ENCODE measurements at places on chromosomes 7 and 10.

- DNase-seq: no peak
These were observed 211.2 kb downstream of the FAM107B start for GRCh38 chr10:14563359-14563940.

- DNase-seq: peak; percentile 93
These were observed 40.6 kb downstream of the AKR1B15 start for GRCh38 chr7:134589491-134589941.

DNA sequence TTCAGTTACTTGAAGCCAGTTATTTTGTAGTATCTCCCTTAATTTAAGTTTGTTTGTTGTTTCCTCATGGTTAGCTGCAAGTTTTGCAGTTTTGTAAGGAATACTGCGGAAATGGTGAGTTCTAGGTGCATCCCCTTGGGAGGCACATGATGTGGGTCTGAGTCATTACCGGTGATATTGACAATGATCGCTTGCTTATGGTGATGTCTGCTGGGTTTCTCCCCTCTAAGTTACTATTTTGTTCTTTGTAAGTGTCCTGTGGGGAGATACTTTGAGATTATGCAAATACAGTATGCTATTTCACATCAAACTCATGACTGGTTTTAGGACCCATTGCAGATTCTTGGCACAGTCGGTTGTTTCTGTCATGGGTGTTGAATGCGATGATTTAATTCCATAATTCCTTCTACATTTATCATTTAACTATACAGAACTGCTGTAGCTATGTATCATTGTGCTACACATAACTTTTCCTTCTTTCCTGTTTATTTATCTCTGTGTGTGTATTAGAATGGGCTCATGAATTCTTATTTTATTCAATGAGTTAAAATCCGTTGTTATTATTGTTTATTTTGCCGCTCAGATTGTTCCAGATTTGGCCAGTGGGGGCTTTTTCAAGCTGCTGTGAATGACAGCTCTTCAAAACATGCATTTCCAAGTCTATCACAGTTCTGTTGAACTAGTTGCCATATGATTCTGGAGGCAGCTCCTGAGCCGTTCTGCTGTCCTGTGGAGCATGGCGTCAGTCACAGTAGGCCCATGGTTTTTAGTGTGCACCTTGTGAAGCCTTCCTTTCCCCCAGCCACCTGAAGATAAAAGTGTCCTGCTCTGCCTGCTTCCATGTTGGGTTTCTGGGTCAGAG lies 18.4 kb downstream of the TSPAN14 start:
- DNase-seq: peak; percentile 57

DNA sequence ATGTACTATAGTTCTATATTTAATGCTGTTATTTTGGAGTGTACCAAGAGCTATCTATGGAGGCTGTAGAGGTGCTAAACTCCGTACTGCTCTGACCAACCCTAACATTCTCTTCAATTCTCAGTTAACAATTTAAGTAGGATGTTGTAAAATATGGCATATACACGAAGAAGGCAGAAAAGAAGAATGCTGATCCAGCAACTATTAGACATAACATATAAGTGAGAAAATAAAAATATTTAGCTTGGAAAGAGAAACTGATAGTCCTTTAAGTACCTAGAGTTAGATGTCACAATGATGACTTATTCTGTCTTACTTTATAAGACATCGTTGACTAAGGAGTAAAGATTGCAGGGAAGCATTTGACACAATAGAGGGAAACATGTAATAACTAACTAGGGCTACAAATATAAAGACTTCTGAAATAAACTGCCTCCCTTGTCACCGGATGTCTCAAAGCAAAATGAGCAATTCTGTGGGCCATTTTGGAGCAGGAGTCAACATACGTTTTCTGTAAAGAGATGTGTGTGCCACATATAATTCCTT lies 159.5 kb downstream of the CPEB3 start:
- DNase-seq: no peak

DNA sequence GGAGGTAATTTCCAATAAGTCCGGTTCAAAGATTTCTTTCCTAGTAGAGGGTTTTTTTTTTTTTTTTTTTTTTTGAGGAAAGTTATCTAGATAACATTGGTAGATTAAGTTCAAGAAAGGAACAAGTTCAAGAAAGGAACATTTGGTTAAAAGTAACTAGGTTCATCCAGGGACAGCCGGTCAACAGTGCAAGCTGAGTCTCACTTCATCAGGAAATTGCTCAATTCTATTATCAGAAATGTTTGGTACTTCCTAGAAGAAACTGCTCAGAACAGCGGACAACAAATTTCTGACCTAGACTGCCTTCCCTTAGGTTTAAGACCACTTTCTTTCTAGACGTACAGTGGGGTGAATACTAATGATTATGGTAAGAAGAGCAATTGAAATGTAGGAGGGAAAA lies 3.7 kb upstream of the IL2RA start:
- DNase-seq: no peak

- no peak for DNase-seq
These were observed 236.4 kb downstream of the DNAJB6 start for GRCh38 chr7:157573244-157573643.

DNA sequence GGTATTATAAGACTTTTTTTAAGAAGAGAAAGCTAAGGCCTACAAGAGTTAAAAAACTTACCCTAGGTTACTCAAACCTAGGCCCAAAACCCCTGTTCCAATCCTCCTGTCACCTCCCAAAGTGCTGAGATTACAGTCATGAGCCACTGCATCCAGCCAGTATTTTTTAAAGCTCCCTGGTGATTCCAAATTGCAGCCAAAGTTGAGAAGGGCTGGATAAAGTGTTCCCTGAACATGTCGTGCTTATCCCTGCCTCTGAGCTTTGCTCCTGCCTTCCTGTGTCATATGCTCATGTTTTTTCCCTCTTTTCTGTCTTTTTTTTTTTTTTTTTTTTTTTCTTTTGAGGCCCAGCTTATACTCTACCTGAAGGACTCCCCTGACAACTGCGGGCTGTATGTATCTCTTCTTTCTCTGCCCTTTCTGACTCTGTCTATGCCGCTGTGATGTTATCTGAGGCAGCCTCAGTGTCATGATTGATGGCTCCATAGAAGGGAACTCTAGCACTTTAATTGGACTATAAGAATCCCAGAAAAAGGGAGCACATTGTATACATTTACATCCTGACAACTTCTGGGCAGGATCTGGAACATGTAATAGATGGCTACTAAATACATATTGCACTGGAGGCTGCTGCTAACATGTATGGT lies 8.0 kb downstream of the AKR1B10 start:
- DNase-seq: no peak

GRCh38 chr10:91061608-91062007 lies 140.7 kb upstream of the ANKRD1 start:
- DNase-seq: no peak

DNA sequence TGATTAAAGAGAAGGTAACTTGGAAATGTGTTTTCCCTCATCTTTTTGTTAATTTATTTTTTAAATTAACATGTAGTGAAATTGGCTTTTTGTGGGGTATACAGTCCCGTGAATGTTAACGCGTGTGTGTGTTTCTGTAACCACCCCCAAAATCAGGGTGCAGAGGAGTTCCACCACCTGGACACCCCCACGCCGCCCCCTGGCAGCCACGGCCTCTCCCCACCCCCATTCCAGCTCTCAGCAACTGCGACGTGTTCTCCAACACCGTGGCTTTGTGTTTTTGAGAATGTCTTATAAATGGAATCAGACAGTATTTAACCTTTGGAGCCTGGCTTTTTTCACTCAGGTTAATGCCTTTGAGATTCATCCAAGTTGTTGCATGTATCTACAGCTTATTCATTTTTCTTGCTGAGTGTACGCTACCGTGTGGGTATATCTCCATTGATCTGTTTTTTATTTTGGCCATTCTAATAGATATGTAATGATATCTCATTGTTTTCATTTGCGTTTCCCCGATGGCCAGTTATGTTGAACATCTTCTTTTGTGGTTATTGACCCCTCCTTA lies 218.8 kb downstream of the EBF3 start:
- DNase-seq: no peak

GRCh38 chr7:39367451-39367850 lies 198.8 kb upstream of the YAE1 start:
- no peak for DNase-seq

GRCh38 chr7:81666209-81666608 lies 103.6 kb downstream of the HGF start:
- no peak for DNase-seq

GRCh38 chr7:148698007-148698396 lies 701 bp upstream of the CUL1 start:
- peak; percentile 37 for DNase-seq

DNA sequence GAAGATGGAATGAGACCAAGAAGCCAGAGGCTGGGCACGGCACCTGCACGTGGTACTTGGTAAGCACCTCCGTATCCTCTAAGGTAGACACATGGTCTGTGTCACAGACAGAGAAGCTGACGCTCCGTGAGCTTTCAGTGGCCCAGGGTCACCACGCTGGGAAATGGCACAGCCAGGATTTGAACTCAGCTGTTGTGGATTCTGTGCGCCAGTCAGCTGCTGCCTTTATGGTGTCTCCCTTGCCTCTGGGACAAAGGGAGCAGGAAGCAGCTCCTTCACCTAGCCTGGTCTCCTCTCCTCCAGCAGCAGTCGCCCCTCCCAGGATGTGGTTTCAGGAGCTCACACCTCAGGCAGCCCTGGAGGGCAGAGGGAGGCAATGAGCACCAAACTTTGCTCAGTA lies 110.8 kb downstream of the ARHGAP22 start:
- no peak for DNase-seq

DNA sequence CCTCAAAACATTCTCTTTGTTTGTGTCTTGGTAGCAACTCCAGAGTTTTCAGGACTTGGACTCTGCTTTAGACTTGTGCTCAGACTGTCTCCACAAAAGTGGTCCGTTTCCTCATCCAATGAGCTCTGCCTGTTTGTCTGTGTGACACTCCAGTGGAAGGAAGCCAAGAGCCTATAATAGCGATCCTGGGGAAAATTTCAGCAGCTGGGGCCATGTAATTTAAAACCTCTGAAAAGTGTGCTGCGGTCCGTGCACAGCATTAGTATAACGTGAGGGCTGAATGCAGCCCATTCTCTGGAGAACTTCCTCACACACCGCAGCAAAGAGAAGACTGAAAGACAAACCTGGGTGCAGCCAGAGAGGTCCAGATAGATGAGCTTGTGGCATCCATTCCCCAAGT lies at the start of gene LRRC17:
LRRC17 (plus strand) TSS at position 259 of the 400 bp plus-strand sequence. CDS start 20,914 bp downstream, outside the sequence.
- no peak for DNase-seq

GRCh38 chr7:158239290-158239981 lies 348.2 kb downstream of the PTPRN2 start:
- DNase-seq: no peak

DNA sequence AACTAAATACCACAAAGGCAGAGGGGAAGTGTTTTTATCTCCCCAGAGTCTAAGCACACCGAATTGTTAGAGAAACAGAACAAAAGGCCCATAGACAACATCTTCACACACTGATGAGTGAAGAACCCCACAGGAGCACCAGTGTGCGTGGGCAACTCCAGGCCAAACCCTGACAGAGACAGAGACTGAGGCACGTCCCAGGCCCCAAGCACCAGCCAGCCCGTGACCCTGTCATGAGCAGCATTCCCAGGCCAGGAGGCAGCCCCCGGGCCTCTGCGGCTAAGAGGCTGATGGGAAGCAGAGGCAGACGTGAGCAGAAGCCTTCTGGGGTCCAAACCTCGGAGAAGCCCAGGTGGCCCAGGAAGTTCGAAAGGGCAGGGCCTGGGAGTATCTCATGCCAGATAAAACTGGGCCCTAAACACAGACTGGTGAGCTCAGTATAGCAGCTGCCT lies 184.4 kb downstream of the TCERG1L start:
- DNase-seq: no peak

GRCh38 chr10:25102147-25102822 lies 72.5 kb upstream of the GPR158 start:
- DNase-seq: no peak

Data from trophoblast cell (in vitro differentiated cells and primary cell).